ENCODE measurements at places on chromosomes 16 and 17.

DNA sequence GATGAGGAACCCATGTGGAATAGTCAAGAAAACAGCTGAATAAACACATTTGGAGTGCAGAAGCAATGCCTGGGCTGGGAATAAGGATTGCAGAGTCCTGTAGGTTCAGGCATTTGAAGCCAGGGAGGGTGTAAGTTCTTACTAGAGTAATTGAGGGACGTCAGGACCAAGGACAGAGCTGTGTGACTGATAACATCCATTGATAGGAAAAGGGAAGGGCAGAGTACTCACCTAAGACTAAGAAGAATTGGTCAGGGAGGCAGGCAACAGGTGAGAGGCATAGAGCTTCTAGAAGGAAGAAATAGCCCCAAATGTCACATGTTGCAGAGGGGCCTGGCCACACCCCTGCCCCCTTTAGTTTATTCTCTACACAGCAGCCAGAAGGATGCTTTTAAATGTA lies 79.8 kb upstream of the TMEM132E start:
- DNase-seq, result no peak

DNA sequence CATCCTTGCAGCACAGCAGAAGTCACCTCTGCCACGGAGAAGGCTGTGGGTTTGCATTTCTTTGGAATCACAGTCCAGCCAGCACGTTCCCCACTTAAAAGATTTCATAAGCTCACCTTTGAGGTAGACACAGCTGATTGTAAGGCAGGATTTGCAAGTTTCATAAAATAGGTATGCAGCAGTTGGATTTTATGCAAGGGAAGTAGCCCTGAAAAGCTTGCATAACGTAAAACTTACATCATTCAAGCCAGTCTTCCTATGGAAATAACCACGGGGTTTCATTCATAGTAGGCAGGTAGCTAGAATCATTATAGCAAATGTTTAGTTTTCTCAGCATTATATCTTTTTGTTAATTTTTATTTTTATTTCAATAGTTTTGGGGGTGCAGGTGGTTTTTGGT lies 49.8 kb upstream of the ARHGAP44 start:
- DNase-seq, result no peak

DNA sequence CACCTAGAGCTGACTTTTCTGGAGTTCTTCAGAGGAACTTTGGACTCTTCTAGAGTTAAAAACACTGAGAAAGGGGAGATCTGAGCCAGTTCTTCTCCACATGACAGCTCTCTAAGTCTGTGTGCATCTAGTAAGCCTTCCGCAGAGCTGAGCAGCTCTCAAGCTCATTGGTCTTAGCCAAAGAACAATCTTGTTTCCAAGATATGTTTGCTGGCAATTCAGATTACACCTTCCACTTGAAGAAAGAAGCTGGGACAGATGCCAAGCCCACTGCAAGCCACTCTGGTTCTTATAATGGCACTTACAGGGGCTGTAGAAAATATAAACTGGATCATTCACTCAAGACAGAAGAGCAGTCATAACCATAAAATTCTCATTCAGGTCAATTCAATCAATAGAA lies 134.1 kb upstream of the TOX3 start:
- no peak for DNase-seq

DNA sequence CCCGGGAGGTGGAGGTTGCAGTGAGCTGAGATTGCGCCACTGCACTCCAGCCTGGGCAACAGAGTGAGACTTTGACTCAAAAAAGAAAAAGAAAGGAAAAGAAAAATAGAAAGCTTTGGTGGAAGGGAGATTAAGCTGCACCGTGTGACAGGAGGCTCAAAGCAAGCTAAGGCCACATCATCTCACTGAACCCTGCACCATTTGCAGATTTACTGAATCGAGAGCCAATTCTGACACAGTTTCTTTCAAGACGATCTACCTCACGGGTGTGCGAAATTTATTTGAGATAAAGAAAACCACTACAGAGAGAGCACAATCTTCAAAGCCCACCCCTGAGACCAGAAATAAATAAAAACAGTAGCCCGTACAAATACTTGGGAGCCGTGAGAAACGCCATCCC lies 49.6 kb downstream of the RTN4RL1 start:
- no peak for DNase-seq

GRCh38 chr16:85452364-85453193 lies 160.5 kb upstream of the GSE1 start:
- DNase-seq, result no peak

DNA sequence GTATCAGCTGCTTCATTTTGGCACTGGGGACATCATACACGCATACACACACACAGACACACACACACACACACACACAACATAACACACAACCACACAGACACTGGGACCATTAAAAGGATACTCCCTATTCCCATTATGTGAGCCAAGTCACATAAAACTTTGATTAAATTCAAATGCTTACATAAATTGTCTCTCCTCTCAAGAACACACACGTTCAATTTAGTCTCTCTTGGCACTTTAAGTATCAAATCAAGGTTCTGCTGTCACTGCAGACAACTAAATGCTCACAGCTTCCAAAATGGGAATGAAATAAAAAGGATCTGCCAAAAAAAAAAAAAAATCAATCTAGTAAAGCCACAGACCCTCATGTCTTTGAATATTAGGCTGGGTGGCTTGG lies 184.9 kb downstream of the RBFOX1 start:
- no peak for DNase-seq

- DNase-seq, result peak; percentile 65
Measured at GRCh38 chr17:36808180-36808661, 129.1 kb upstream of the LHX1 start.

DNA sequence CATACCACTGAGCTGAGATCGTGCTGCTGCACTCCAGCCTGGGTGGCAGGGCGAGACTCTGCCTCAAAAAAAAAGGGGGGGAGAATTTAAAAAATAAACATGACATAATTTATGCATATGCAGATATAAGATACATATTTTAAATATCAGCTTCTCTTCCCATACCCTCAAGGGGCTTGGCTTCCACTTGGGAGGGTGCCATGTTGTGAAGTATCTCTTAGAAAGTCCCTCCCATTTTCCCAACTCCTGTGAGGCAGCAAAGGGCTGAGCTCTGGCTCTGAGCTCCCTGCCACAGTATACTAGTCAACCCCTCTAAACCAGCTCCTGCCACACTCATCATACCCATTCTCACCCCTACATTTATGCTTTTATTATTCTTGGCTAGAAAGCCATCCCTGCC lies 39.4 kb downstream of the MYH11 start:
- DNase-seq, result no peak

- DNase-seq, result no peak
Measured at GRCh38 chr17:81080019-81080418, 45.1 kb downstream of the BAIAP2 start.

- DNase-seq, result no peak
Measured at GRCh38 chr17:59558953-59559352, 6.5 kb upstream of the DHX40 start.

DNA sequence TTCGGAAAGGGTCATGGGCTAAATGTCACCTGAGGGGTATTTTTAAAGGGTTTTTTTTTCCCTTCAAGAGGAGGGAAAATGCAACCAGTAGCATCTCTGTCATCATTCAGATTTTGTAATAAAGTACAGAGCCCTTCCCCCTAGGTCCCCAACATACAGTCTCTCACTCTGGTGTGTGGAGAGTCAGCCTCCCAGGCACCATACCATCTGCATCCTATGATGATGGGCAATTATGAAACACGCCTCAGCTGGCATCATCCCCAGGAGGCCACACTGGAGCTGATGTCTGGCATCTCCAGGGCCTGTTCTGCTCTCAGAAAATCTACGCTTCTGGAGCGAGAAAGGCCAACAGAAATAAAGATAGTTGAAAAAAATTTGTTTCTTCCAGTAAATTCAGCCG lies 32.0 kb downstream of the TBX4 start:
- no peak for DNase-seq

Measured in pancreas (tissue), 10 donors.